ENCODE measurements at places on chromosomes 2 and 18.

DNA sequence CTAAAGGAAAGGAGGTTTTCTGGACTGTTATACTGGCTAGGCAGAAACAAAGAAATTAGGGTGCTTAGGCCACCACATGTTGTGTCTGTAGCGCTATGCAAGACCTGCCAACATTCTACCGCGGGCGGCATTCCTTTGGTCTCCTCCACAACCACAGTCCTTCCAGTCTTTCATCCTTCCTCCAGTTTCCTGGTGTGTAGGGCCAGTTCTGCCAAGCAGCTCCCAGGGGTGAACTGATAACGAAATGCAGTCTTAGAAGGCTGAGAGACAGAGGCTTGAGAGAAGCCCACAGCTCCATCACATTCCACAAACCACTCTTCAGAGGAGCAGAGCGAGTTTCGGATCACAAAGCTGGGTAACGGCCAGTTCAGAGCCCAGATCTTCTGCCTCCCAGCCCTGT is 19.5 kb upstream of the CXXC1 start:
- H3K4me3 ChIP-seq = no peak overlapping the region
- H3K4me1 ChIP-seq = peaks cover 7% of the 10 kb centered on the region
- DNase-seq = no peak
- H3K36me3 ChIP-seq = no peaks in the 10 kb centered on the region
- no peak overlapping the region for H3K27ac ChIP-seq

GRCh38 chr2:175743011-175743410 is 259.1 kb downstream of the LNPK start:
- H3K36me3 ChIP-seq = no peaks in the 10 kb centered on the region
- H3K27me3 ChIP-seq = no peaks in the 10 kb centered on the region
- H3K4me1 ChIP-seq = no peaks in the 10 kb centered on the region
- no peak for DNase-seq

DNA sequence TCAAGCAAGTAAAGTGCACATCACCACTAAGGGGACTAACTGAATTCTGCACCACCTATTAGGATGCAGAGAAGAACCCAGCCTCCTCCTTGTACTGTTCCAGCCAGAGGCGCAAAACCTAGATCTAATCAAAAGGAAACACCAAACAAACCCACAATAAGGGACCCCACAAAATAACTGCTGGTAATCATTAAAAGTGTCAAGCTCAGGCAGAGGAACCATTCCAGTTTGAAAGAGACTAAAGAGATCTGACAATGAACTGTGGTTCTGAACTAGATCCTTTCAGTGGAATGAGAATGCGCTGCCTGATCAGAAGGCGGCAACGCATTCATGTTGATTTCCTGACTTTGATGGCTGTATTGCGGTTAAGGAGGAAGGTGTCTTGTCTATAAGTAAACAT is 16.8 kb downstream of the HDLBP start:
- peak; percentile 13 for DNase-seq
- peak overlapping the region; percentile 2 for H3K4me3 ChIP-seq
- H3K36me3 ChIP-seq = no peaks in the 10 kb centered on the region
- H3K27me3 ChIP-seq = no peaks in the 10 kb centered on the region
- no peak overlapping the region for H3K27ac ChIP-seq

DNA sequence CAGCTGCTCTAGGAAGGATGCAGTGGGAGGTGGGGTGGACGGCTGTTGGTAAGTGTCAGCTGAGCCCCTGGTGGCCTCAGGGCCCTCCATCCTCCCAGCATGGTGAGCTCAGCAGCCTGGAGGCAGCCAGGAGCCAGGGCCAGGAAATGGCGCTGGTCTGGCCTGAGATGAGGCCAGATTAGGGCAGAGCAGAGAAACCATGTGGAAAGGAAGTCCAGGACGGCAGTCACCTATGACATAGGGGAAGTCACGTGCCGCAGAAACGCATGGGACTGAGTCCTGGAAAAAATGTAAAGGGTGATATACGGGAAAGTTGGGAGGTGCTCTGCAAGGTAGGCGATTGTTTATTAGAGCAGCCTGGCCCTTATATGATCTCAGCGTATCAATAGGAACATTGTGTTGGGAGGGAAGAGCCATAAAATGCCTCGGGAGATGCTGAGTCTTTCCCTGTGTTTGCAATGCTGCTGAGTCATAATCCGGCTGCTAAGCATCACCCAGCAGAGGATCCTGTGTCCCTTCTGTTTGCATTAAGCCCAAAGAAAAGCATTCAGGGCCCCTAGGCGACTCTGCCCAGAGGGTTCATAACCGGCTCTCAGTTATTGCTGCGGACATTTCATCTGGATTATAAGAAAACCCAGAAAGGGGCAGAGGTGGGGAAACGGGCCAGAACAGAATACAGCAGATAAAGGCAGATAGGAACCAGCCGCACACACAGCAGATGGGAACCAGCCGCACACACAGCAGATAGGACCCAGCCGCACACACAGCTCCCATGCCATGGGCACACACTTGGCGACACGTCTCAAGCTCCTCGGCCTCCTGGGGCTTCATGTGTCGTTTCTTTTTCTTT is 30.3 kb upstream of the B3GNT7 start:
- no peak for DNase-seq
- H3K4me1 ChIP-seq = no peaks in the 10 kb centered on the region
- no peak overlapping the region for H3K27ac ChIP-seq
- no peak overlapping the region for H3K4me3 ChIP-seq
- no peaks in the 10 kb centered on the region for H3K36me3 ChIP-seq
- H3K27me3 ChIP-seq = no peaks in the 10 kb centered on the region

DNA sequence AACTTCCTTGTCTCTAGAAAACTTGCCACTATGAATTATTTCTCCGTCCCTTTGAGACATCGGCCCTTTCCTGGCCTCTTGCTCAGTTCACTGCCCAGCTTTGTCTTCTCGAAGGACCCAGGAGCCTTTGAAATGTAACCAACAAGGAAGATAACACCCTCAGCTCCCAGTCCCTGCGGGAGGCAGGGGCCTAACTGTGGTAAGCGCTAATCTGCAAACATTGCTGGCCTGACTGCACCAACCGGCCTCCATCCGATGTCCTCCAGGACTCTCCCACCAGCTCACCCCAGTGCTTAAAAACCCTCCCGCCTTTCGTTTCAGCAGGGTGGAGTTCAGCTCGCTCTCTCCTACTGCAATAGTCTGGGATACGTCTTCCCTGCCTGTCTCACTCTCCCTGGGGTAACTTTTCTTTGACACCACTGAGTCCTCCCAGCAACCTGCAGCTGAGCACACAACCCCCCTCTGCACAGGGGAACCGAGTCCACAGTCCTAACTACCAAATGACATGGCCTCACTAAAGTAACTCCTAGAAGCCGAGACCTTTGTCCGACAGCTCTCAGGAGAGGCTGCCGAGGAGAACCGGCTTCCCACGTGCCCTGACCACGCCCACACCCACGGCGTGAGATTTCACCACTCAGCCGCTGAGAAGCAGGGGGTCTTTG is 76.1 kb downstream of the MBP start:
- H3K27me3 ChIP-seq = no peaks in the 10 kb centered on the region
- H3K27ac ChIP-seq = peak overlapping the region; percentile 90
- H3K36me3 ChIP-seq = no peaks in the 10 kb centered on the region
- no peak overlapping the region for H3K4me3 ChIP-seq
- H3K4me1 ChIP-seq = peaks cover 85% of the 10 kb centered on the region

- peaks cover 11% of the 10 kb centered on the region for H3K36me3 ChIP-seq
- peaks cover 23% of the 10 kb centered on the region for H3K4me1 ChIP-seq
- DNase-seq = no peak
- no peak overlapping the region for H3K4me3 ChIP-seq
Observed at GRCh38 chr2:143264851-143265250, 135.6 kb downstream of the ARHGAP15 start.
